ENCODE measurements at places on chromosomes 16 and 17.

GRCh38 chr17:72511874-72512273, 391.1 kb downstream of the SOX9 start:
- no peak for DNase-seq

GRCh38 chr17:385178-385835, 32.7 kb upstream of the RPH3AL start:
- no peak for DNase-seq

- DNase-seq: no peak
These were observed 10.8 kb upstream of the ZNF267 start for GRCh38 chr16:31862761-31863160.

- DNase-seq: no peak
These were observed 15.8 kb upstream of the KRT20 start for GRCh38 chr17:40900809-40901356.

- no peak for DNase-seq
These were observed 700.0 kb downstream of the WWOX start for GRCh38 chr16:78799429-78799828.

DNA sequence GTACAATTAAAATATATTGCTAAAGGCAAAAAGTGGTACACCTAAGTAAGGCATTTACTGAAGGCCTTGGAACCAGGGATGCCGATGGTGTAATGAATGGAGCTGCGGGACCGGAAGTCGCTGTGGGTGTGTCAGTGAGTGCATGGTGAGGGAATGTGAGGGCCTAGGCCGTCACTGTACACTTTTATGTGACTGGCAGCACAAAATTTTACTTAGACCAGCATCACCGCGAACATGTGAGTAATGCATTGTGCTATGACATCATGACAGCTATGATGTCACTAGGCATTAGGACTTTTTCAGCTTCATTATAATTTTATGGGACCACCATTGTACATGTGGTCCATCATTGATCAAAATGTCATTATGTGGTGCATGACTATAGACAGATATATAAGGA, 14.7 kb downstream of the ALOX15B start:
- DNase-seq: no peak

GRCh38 chr16:85553436-85554113, 59.5 kb upstream of the GSE1 start:
- DNase-seq: peak; percentile 38

DNA sequence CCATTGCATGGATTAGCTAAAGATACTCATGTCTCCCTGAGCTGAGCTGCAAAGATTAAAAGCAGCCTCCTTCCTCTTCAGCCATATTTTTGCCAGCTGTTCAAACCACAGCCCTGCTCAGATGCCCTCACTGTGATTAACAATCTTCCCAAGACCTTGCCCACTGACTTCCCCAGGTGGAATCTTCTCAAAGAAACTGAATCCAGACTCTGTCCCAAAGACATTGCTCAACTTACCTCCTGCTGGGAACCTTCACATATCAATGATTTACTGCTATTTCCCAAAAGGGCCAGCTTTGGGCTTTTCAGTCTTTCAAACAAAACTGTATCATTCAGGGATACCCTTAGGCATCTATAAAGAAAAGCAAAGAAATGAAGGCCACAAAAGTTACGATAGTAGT, 9.2 kb downstream of the C17orf67 start:
- DNase-seq: no peak

- DNase-seq: peak; percentile 8
These were observed 4.9 kb downstream of the MT1F start for GRCh38 chr16:56662357-56663354.

- peak; percentile 1 for DNase-seq
These were observed 4.4 kb upstream of the DHX40 start for GRCh38 chr17:59561042-59561441.

Data from CD4-positive, alpha-beta T cell treated with Interleukin-6 at 100 ng/mL for 8 hours (primary cell).